ENCODE measurements at places on chromosomes 2 and 18. TPM values are rescaled to one million over a fixed set of nuclear protein-coding genes. Genes with fewer than 3 reads are reported as not detected.

GRCh38 chr18:62485684-62486083 is 37.1 kb upstream of the ZCCHC2 start:
- no peak for DNase-seq

Gene UGT1A3
- total RNA-seq, result not detected

DNA sequence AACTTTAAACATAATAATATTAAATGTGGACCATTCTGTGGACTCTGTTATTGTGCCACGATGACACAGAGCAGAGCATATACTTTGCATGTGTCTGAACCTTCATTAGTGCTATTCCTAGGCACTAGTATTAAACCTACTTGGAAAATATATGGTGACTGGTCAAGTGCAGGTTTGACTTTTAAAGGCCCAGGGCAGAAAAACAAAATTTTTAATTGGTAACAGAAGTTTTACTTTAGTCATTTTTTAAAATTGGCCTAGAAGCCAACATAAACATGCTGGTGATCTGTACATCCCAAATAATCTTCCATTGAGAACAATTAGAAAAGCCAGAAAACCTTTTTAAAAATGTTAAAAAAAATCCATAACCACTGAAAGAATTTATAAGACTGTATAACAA is 16.6 kb downstream of the LDAH start:
- no peak for DNase-seq

DNA sequence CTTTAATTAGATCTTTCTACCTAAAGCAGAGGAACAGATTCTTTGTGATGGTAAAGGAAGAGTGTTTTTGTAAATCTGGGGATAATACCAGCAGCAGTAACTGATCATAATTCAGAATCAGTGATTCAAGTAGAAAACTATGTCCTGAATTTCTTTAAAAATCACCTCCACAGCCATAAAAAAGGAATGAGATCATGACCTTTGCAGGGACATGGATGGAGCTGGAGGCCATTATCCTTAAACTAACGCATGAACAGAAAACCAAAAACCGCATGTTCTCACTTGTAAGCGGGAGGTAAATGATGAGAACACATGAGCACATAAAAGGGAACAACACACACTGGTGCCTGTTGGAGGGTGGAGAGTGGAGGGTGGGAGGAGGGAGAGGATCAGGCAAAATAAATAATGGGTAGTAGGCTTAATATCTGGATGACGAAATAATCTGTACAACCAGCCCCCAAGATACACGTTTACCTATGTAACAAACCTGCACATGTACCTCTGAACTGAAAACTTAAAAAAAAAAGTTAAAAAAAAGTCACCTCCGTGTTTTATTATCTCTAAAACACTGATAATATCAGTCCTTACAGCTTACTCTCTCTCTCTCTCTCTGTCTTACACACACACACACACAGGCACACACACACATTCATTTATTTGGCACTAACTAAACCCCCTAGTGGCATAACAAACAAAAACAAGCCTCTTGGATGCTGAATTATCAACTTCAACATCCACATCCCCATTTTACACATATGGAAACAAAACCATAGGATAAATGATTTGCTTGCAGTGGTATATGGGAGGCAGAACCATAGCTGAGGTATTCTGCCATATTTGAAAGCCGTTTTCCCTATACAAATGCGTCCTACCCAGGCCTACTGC is 1.4 kb downstream of the TM4SF20 start:
- no peak for DNase-seq

Gene FBXO15
- 6.5 TPM for total RNA-seq

- DNase-seq, result no peak
Observed at GRCh38 chr2:19902216-19902740, 495 bp upstream of the TTC32 start.

DNA sequence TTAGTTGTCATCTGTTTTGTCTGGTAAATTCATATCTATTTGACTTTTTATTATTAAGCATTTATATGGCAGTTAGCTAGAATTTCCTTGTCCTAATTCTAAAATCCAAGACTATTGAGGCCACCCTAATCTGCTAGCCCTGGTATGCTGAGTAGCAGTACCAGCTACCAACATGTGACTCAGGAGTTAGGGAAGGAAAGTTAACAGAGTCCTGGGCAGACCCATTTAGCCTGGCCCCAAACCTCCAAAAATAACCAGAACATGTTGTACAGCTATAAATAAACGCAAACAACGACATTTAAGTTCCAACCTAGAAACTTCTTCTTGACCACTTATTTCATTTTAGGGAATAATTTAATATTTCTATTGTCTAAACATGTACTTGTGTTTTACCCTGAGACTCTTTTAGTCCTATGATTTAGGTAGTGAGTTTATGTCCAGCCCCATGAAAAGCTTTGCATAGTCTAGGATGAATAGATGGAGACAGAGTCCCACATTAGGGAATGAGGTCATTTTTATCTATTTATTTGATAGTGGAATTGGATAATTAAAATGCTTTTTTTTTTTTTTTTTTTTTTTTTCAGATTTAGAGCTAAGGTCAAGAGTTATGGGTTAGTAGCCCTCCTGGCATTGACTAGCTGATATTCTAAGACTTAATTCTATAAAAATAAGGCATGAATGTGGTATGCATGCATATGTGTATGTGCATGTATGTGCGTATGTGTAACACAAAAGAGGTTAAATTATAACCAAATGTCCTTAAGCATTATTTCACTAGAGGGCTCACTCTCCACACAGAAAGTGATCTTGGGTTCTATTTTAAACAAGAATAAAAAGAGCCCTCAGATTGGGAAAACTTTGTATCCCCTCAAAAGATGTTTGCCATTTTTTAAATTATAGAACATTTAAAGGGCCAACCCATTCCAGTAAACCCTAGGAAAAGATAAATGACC is 160.1 kb upstream of the MAPRE2 start:
- no peak for DNase-seq

Gene B4GALT6
- total RNA-seq, result 52.3 TPM

- DNase-seq, result no peak
Observed at GRCh38 chr2:77831471-77831870, 309.3 kb upstream of the LRRTM4 start.

DNA sequence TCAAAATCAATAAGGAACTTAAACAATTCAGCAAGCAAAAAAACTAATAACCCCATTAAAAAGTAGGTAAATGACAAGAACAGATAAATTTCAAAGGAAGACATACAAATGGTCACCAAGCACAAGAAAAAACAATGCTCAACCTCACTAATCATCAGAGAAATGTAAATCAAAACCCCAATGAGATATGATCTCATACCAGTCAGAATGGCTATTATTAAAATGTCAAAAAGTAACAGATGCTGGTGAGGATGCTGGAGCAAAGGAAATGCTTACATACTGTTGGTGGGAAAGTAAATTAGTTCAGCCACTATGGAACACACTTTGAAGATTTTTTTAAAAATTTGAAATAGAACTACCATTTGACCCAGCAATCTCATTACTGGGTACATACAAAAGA is 538.0 kb downstream of the TMX3 start:
- no peak for DNase-seq

DNA sequence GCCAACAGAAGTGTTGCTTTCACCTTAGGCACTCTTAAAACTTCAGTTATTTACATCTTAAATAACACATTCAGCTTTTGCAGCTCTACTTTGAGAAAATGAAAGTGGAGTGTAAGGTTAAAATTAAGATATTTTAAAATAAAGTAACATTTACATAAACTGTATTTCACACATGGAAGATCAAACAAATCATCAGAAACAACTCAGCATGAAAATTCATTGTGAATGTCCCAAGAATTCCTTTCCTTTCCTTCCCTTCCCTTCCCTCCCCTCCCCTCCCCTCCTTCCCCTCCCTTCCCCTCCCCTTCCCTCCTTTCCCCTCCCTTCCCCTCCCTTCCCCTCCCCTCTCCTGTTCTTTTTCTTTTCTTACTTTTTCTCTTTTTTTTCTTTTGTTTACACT is 238.0 kb upstream of the DOK6 start:
- no peak for DNase-seq

Gene LYPD6
- total RNA-seq, result 42.6 TPM

- no peak for DNase-seq
Observed at GRCh38 chr2:120330946-120331822, 14.8 kb upstream of the INHBB start.

- no peak for DNase-seq
Observed at GRCh38 chr2:64649626-64650025, 4.1 kb downstream of the SERTAD2 start.

Gene IL36B
- not detected for total RNA-seq

Gene LIMS4
- 2.6 TPM for total RNA-seq

Gene ANKRD62
- 0.06 TPM for total RNA-seq

Gene SLC19A3
- total RNA-seq, result 2.8 TPM

DNA sequence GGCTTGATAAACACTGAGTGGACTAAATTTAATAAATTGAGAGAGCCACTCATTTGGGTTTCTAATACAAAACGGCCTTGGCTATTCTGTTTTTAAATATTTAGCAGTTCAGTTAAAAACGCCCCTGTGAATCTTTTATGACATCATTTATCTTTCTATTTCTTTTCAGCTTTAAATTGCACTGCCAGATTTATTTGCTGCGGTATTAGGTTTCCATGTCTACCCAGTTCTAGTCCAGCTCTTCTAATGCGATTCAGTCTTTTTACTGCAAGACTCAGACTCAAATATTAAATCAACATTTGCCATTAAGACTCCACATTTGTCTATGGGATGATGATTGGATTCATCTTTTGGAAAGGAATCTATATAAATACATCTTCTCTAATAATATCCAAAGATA is 2174.3 kb upstream of the PIK3C3 start:
- no peak for DNase-seq

GRCh38 chr2:144083211-144083610 is 436.7 kb downstream of the ZEB2 start:
- DNase-seq, result no peak

DNA sequence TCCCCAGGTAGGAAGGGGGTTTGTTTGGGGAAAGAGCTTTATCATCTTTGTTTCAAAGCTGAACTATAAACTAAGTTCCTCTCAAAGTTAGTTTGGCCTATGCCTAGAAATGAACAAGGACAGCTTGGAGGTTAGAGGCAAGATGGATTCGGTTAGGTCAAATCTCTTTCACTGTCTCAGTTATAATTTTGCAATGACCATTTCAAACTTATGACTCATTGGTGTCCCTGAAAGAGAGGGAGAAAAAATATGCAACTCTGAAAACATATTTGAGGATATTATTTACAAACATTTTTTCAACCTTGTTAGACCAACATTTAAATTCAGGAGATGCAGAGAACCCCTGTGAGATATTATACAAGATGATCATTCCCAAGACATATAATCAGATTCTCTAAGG is 95.7 kb downstream of the EFEMP1 start:
- DNase-seq, result no peak

- DNase-seq, result no peak
Observed at GRCh38 chr2:11676640-11677039, 6.6 kb upstream of the NTSR2 start.

Gene PXDN
- total RNA-seq, result 42.8 TPM

Gene TMEM247
- not detected for total RNA-seq

DNA sequence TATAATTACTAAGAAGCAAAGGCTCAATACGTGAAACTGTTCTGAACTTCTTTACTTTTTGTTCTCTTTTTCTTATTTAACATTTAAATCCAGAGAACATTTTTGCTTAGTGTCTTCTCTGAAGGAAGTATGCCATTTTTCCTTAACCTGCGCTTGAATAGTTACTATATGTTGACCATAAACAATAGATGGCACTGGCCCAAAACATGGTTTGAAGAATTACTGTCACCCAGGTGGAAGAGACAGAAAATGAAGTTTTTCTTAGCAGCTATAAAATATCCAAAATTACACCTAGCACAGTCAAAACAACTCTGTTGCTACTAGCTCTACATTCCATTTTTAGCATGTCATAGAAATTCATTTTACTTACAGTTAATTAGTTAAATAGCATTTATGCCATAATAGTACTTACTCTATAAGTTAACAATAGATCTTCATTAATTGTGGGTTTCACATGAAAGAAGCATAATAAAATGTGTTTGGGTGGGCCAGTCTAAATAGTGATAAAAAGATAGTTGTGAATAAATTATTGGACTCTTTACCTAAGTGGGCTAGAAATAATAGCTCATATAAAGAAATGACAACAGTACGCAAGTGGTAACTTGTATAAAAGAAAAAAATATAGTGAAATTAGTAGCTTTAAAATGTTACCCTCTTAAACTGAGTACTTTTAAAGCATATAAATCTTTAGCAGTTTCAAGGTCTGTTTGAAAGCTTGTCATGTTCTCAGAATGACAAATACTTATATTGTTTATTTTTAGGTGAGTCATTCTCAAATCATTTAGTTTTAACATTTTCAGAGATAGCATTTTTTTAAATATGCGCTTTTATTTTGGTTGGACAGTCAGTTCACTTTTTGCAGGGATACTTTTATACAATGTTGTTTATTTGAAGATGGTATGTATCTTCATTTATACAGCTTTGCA is 3.7 kb downstream of the ETAA1 start:
- DNase-seq, result no peak

DNA sequence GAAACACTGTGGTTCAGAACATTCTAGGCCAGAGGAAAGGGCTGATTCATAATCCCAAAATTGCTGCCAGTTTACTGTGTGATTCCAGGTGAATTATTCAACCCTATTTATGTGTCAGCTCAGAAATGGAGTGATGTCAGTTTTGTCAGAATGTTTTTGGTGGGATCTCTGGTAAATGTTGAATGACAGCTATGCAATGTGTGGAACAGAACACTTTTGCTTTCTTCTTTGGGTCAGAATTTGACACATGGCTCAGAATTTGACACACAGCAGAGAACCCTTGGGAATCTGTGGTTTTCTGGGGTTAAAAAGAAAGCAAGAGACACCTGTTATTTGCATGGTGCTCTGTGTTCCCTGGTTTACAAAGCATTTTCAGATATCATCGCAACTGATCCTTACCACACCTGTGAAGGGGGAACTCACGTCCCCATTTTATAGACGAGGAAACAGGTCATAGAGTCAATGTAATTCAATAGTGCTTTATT is 1.6 kb upstream of the MTA3 start:
- DNase-seq, result no peak

Gene CPSF3
- 34.9 TPM for total RNA-seq

DNA sequence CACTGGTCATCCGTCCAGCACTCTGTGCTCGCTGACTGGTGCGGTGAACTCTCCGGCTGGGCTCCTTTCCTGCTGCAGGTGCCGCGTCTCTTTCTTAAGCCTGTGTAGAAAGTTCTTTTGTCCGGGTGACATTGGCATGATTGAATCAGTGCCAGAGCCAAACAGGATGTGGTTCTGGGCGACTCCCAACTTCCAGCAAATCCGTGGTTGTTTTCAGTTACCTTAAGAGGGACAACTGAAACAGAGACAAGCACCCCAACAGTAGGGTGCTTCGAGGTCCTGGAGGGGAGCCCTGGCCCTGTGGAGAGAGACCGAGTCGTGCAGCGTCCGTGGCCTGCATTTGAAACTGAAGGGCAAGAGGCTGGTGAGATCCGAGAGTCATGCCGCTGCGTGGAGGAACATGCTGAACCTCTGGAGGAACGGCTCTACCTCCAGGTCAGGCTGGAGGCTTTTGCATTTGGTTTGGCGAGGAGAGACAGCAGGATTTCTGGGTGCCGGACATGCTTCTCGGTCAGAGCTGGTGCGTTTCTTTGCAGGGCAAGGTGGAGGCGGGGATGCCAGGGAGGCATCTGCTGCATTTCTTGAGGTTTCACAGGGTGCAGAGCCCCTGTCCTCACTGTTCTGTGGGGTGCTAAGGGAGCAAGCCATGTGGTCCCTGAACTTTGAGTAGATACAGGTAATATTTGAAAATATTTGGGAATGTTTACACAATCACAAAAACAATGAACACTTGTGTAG is 26.8 kb downstream of the SH3BP4 start:
- DNase-seq, result no peak

Data from spinal cord (tissue), 10 donors.